LNCaP clone FGC (cell line): ENCODE measurements at places on chromosomes 5 and 9.

DNA sequence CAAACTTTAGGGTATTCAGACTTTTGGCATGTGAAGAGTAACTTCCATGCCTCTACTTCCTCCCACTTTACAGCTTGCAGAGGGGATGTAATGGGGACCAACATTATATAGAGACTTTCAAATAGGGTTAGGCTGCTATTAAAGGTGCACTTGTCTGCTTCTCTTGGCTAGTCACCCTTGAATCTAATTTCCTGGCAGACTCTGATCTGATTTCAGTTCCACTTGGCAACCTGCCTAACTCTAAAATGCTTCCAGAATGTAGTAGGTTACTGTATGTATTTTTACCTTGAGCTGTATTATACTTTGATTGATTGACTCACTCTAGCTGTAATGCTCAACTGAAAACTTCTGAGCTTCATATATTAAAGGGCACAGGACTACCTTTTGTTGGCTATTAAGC lies 693.4 kb downstream of the KCTD16 start:
- no peak for DNase-seq

- DNase-seq, result no peak
These were observed 71.2 kb downstream of the CFAP77 start for GRCh38 chr9:132481053-132481849.

- peak; percentile 39 for DNase-seq
These were observed 19.9 kb downstream of the NUP214 start for GRCh38 chr9:131145245-131145644.

DNA sequence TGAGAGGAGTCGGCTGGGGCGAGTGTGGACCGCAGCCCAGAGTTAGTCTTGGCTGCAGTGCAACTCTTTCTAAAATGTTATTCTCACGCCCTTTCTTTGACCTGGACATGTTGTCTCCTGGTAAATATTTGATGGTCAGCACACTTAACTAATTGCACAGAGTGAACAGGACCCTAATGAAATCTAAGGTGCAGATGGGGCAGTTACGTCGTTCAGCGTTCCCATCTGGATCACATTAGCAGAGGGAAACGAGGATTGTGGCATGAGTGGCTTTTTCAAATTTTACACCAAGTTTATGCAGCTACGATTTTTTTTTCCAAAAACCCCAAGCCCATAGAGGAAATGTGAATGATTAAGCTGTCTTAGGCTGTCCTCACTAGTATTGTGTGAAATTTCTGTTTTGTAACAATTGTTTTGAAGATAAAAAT lies 483 bp downstream of the C9orf85 start:
- peak; percentile 75 for DNase-seq

DNA sequence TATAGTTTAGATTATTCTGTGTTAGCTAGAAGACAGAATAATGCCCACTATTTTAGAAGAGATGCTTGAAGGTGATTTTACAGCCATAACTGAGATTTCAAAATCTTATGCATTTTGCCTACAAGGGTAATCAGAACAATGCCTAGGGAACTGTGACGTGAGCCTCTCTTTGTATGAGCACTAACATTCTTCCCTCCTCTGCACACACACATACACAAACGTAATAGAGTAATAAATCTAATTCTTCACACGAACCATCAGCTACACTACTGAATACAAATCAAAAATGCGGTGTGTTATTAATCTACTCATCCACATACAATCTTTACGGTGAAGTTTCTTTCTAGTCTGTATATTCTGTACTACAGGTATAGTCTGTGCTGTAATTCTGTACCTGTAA lies 227.8 kb downstream of the PLK2 start:
- DNase-seq, result no peak

DNA sequence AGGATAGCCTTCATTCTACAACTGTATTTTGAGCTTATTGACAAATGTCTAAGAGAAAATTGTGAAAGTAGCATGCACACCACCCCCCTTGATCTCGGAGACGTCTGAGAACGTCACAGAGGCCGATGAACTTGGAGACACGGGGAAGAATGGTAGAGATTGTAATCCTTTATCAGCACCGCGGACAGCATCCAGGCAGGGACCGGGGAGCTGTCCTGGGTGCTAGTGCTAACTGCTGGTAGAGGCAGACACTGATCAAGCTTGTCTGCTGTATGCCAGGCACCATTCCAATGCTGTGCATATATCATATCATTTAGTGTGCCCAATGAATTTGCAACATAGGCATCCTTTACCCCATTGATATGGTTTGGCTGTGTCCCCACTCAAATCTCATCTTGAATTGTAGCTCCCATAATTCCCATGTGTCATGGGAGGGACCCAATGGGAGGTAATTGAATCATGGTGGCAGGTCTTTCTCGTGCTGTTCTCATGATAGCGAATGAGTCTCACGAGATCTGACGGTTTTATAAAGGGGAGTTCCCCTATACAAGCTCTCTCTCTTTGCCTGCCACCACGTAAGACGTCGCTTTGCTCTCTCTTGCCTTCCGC lies 98.8 kb downstream of the LHX2 start:
- peak; percentile 48 for DNase-seq

DNA sequence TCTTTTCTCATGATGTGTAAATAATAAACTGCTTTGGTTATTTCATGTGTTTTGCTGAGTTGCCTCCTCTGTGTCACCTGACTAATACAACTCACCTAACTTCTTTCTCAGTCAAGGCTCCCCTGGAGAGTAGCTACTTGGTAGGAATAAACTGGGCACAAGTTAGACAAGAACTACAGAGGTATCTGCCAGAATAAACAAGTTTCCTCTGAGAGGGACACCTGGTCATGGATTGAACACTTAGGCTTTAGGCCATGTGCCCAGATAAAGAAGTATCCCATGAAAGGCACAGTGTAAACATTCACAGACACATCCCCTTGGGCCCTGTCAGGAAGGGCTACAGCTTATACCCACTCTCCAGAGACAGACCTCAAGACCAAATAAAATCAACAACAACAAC lies 532.5 kb downstream of the KIF4B start:
- peak; percentile 93 for DNase-seq

GRCh38 chr5:150762211-150762610 lies 3.4 kb upstream of the DCTN4 start:
- no peak for DNase-seq

- no peak for DNase-seq
These were observed 199.5 kb downstream of the NXNL2 start for GRCh38 chr9:88734527-88734926.

GRCh38 chr9:79929285-79929684 lies 357.5 kb downstream of the TLE4 start:
- DNase-seq, result no peak

GRCh38 chr5:33235304-33235703 lies 205.5 kb upstream of the TARS1 start:
- no peak for DNase-seq

DNA sequence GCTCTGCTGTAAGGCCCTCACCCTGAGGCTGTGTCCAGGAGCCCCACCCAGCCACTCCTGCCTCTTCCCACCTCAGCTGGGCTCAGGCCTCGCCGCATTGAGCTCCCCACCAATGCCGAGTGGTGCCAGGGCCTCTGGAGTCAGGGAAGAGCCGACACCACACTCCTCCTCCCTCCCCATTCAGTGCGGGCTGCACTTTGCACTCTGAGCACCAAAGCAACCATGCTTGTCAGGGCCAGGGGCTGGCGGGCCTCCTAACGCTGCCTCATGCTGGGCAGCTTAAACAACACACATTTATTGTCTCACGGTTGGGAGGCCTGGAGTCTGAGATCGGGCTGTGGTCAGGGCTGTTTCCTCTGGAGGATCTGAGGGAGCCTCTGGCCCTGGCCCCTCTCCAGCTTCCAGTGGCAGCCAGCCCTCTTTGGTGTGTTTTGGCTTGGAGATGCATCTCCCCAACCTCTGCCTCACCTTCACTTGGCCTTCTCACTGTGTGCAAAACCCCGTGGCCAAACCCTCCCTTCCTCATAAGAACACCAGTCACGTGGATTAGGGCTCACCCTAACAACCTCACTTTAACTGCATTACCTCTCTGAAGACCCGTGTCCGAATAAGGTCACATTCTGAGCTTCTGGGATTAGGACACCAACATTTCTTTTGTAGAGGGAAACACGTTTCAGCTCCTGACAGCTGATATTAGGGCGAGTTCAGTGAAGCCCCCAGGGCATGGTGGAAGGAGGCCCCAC lies 157.8 kb downstream of the MED10 start:
- no peak for DNase-seq

- no peak for DNase-seq
These were observed 25.1 kb upstream of the MELK start for GRCh38 chr9:36547598-36547997.

GRCh38 chr9:87554171-87554910 lies 56.7 kb downstream of the DAPK1 start:
- DNase-seq, result no peak

- DNase-seq, result no peak
These were observed 51.2 kb upstream of the ADRA1B start for GRCh38 chr5:159864885-159865691.

DNA sequence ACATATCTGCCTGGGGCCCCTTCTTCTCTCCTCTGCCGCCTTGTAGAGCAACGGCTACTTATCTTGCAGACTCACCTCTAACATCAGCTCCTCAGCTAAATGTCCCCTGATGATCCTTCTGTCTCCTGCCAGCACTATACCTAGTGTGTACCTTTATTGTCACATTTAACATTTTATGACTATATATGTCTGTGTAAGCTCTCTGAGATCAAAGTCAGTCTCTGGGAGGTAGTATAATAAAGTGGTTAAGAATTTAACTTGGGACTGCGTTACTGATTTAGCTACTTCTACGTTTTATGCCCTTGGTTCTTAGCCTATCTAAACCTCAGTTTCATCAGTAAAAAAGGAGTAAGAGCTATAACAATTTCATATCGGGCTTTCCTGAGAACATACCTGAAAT lies 2.2 kb downstream of the TMED7 start:
- no peak for DNase-seq

DNA sequence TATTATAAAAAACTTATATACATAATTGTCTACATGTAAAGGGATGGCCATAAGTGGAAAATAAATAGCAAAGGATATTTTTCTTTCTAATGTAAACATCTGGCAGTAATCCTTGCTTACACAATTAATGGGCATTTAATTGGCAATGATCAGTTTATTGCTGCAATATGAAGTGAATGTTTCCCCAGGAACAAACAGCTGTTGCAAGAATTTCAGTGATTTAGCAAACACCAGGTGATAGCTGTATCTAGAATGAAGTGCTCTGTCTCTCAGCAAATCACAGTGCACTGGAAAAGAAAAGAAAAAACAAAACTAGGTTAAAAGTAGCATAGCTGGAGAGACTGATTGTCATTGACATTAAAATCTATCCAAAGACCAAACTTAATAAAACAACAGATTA lies 594.5 kb upstream of the ARRDC3 start:
- DNase-seq, result peak; percentile 19

DNA sequence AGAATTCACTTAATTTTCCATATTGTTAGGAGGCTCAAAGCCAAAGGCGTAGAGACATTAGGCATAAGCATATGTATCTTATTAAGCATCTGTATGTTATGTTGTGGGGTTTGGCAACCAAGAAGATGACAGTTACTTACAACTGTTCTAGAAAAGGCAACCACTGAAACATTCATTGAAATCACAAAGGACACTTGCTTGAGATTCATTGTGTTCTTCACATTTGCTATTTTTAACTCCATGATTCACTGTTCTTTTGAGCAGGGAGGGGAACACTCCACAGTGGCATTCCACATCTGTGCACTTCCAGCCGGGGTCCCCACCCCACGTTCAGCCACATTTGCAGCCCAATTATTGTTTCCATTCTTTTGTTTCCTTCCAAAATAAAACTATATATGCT lies 107.1 kb downstream of the PALM2AKAP2 start:
- DNase-seq, result no peak

DNA sequence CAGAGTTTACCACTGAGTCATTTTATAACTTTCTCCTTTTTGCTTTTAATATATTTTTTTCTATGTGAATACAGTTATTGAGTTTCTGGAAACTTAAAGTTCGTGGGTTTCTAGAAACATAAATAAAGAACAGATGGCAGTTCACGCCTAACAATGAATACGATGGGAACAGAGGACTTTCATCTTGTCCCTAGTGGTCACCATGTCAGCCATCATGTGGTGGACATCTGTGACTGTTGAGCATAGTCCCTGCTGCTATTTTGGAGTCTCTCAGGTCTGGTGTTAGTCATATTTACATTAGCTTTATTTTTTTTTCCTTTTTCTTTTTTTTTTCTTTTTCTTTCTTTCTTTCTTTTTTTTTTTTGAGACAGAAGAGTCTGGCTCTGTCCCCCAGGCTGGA lies 85.3 kb downstream of the XRCC4 start:
- DNase-seq, result no peak

- DNase-seq, result no peak
These were observed 241.4 kb upstream of the RPS23 start for GRCh38 chr5:82519558-82519957.

DNA sequence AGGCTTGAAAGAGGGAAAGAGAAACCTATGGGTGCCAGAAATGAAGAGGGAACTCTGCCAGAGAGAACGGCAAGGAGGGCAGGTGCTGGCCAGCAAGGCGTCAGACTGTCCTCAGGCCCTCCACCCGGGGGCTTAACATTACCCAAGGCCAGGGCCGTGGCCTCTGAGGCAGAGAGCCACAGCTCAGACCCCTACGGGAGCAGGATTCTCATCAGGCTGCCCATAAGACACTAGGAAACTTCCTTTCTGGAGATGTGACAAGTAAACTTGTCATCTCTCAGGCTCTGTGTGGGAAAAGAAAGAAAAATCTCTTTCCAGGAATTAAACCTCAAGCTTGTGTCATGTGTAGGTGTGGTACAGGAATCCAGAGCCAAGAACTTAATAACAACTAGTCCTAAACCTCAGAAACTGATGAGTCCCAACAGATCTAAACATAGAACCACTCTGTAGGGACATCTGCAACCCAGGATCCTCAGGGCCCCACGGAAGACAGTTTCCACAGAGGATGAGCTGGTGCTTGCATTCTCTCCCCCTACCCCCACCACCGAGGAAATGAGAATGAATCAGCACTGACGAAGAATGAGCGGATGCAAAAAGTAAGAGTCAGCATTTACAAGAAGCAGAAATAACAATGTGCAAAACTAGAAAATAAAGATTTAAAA lies 74.3 kb downstream of the DCP2 start:
- peak; percentile 13 for DNase-seq

DNA sequence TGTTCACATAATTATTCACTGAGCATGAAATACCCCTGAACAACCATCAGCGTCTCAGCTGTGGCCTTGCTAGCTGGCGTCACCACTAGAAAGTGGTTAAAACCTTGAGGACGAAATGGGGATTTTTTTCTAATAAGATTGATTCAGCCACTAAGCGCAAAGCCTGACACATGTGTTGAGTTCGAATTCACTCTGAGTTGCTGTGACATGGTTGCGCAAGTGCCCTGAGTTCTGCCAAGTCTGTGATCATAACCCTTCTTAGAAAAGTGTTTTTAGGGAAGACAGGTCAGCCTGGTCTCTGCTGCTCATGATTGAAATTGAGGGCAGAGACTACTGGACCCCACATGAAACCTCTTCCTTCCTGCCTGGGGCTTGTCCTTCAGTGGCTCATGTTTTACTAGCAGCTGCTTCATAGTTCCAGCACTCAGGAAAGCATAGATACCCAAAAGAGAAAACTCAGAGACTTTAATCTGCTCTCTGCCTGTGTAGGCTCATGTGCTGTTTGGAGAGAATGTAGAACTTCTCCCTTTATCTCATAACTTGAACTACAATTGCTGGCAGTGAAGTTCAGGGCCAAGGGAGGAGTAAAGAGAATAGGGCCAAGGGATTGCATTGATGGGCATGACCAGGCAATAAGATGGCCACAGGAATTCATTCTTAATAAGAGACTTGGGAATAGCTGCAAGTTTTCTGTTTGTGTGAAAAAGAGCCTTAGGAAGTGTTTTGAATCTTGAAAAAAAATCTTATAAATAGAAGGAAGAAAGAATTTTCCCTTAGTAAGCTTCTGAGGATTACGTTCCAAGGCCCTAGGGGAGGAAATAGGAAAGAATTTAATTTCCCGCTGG lies 66.8 kb upstream of the CXCL14 start:
- no peak for DNase-seq
